Activated naive CD8-positive, alpha-beta T cell treated with anti-CD3 and anti-CD28 coated beads, Interleukin-2, amount 10 ng/mL, durations not matched to agents 7 days and 5 days (primary cell): ENCODE measurements at places on chromosomes 12 and 14. TPM values are rescaled to one million over a fixed set of nuclear protein-coding genes. Genes with fewer than 3 reads are reported as not detected.

The C14orf93 gene
- total RNA-seq, result 11.6 TPM

DNA sequence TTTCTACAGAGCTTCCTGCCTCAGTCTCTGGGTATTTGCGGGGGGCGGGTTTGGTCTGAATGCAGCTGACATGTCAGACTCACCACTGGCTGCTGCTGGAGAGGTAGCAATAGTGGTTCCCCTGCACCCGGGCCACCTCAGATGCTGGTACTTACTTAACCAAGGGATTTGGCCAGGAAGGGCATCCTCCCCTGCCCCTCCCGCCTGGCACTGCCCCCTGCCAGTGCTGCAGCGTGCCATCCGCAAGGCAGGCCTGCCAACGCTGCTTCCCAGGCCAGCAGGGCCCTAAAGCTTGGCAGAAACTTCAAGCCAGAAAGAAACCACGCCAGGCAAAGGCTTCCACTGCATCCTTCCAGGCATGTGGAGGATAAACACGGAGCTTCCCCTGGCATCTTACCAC, 22.1 kb downstream of the RAB35 start:
- no peak overlapping the region for H3K4me3 ChIP-seq
- DNase-seq, result no peak
- peaks cover 2% of the 10 kb centered on the region for H3K4me1 ChIP-seq
- no peaks in the 10 kb centered on the region for H3K27me3 ChIP-seq
- H3K27ac ChIP-seq, result no peak overlapping the region
- H3K36me3 ChIP-seq, result peaks cover 10% of the 10 kb centered on the region

GRCh38 chr14:65141523-65141922, 39.2 kb upstream of the MAX start:
- peaks cover 28% of the 10 kb centered on the region for H3K27me3 ChIP-seq
- no peaks in the 10 kb centered on the region for H3K36me3 ChIP-seq
- peaks cover 2% of the 10 kb centered on the region for H3K4me1 ChIP-seq
- no peak overlapping the region for H3K4me3 ChIP-seq
- no peak for DNase-seq

DNA sequence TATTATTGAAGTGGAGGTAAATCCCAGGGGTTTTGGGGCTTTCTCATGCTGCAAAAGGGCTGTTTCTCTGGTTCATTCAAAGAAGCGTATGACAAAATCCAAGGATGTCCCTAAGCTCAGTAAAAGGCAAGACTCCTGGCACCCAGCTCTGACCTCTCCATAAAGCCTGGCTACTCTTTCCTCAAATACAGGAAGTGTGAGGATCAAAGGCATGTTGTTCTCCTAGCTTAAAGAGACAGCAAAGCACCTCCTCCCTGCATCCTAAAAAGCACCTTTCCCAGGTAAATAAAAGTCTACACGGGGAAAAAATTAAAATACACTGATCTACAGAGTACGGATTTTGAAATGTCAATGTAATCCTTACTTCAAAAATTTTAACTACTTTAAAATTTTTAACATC, 118.6 kb downstream of the LMNTD1 start:
- no peak for DNase-seq
- no peak overlapping the region for H3K4me3 ChIP-seq
- peaks cover 8% of the 10 kb centered on the region for H3K4me1 ChIP-seq
- no peaks in the 10 kb centered on the region for H3K36me3 ChIP-seq
- H3K27ac ChIP-seq, result no peak overlapping the region

- H3K27ac ChIP-seq, result no peak overlapping the region
- peaks cover 55% of the 10 kb centered on the region for H3K4me1 ChIP-seq
- H3K27me3 ChIP-seq, result no peaks in the 10 kb centered on the region
- H3K36me3 ChIP-seq, result peaks cover 29% of the 10 kb centered on the region
These were observed 60.1 kb downstream of the CHST11 start for GRCh38 chr12:104516821-104517220.

The DIO3 gene
- not detected for total RNA-seq

DNA sequence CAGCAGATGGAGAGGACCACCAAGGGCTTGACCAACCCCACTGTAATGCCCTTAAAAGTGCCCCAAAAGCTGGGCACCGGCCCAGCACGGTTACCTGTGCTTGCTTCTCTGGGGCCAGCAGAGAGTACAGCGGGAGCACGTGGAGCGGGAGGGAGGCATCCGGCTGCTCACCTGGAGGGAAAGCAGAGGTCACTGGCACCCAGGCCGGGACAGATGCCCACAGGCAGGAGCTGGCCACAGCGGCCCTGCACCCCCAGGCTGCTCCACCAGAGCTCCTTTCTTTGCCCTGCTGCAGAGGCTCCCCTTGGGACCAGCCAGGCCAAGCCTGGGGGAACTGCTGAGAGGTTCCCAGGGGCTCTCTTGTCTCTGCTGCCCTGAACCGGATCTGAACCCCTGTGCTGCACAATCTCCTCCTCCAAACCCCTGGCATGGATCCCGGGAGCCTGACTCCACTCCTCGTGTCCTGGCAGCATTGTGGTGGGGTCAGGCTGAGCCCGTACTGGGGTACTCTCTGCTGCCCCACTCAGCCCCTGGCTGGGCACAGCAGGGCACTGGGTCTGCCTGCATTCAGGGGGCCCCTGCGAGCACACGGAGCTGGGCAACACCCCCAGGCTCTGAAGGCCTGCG, 24.0 kb downstream of the DHX37 start:
- no peak overlapping the region for H3K4me3 ChIP-seq
- H3K27me3 ChIP-seq, result no peaks in the 10 kb centered on the region
- no peaks in the 10 kb centered on the region for H3K4me1 ChIP-seq
- peaks cover 16% of the 10 kb centered on the region for H3K36me3 ChIP-seq
- H3K27ac ChIP-seq, result no peak overlapping the region

GRCh38 chr12:45518291-45519235, 210.9 kb upstream of the ARID2 start:
- H3K27me3 ChIP-seq, result no peaks in the 10 kb centered on the region
- peak overlapping the region; percentile 43 for H3K4me3 ChIP-seq
- H3K36me3 ChIP-seq, result peaks cover 9% of the 10 kb centered on the region
- DNase-seq, result peak; percentile 35
- H3K4me1 ChIP-seq, result peaks cover 11% of the 10 kb centered on the region
- H3K27ac ChIP-seq, result peak overlapping the region; percentile 86

DNA sequence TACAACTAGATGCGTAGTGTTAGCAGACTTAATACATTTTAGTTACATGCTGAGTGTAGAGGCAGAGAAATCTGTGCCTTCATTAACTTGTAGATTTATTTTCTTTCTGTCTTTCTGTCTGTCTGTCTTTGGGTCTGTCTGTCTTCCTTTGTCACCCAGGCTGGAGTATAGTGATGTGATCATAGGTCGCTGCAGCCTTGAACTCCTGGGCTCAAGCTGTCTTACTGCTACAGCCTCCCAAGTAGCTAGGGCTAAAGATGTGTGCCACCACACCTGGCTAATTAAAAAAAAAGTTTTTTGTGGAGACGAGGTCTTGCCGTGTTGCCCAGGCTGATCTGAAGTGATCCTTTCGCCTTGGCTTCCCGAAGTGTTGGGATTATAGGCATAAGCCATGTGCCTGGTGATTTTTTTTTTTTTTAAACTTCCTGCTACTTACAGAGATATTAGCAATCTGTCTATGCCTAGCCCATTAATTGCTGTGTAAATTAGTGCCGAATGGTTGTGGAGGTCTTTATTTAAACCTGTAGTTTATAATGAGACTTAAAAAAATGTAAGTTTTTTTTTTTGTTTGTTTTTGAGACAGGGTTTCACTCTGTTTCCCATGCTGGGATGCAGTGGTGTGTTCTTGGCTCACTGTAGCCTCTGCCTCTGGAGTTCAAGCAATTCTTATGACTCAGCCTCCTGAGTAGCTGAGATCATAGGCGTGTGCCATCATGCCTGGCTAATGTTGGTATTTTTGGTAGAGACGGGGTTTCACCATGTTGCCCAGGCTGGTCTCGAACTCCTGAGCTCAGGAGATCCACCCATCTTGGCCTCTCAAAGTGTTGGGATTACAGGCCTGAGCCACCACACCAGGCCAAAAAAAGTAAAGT, 22.8 kb downstream of the ERC1 start:
- no peak overlapping the region for H3K4me3 ChIP-seq
- no peak overlapping the region for H3K27ac ChIP-seq
- H3K4me1 ChIP-seq, result no peaks in the 10 kb centered on the region
- peaks cover 2% of the 10 kb centered on the region for H3K36me3 ChIP-seq
- DNase-seq, result no peak

- H3K27me3 ChIP-seq, result no peaks in the 10 kb centered on the region
- H3K4me1 ChIP-seq, result no peaks in the 10 kb centered on the region
- H3K36me3 ChIP-seq, result no peaks in the 10 kb centered on the region
- no peak overlapping the region for H3K27ac ChIP-seq
- no peak for DNase-seq
- H3K4me3 ChIP-seq, result no peak overlapping the region
These were observed 114.4 kb upstream of the TMEM233 start for GRCh38 chr12:119479121-119479561.

- no peak overlapping the region for H3K27ac ChIP-seq
- H3K4me1 ChIP-seq, result no peaks in the 10 kb centered on the region
- DNase-seq, result no peak
- H3K27me3 ChIP-seq, result no peaks in the 10 kb centered on the region
- no peak overlapping the region for H3K4me3 ChIP-seq
These were observed 85.5 kb downstream of the PLEKHG3 start for GRCh38 chr14:64789696-64790095.

The IL23A gene
- total RNA-seq, result 10.2 TPM

DNA sequence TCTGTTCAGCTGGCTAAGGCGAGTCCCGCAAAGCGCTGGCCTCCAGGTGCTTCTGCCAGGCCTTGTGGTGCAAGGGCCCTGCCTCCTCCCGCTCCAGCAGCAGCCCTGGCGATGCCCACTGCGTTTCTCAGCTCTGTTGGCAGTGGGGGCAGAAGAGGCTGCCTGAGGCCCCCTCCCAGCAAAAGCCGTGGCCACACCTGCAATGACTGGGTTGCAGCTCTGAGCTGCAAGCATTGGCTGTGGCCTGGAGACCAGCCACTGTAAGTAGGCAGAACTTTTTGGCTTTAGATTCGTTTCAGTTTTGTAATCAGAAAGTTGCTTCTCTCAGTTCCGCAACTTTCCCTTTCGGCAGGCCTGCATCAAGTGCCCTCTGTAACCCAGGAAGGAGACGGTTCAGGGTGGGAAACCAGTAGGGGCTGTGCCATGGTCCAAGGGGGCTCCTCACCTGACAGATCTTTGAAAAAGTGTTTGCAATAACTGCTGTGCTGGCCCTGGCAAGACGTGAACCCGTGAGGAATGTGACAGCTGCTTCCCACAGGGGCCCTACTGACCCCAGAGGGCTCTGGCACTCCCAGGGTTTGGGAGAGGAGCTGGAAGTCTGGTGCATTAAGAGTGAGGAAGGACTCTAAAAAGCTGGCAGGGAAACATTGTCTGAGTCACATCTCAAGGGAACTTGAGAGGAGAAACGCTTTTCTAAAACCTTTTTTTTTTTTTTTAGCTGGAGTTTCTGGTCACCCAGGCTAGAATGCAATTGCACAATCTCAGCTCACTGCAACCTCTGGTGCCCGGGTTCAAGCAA, 54.5 kb upstream of the MAX start:
- no peaks in the 10 kb centered on the region for H3K27me3 ChIP-seq
- H3K27ac ChIP-seq, result no peak overlapping the region
- peaks cover 2% of the 10 kb centered on the region for H3K36me3 ChIP-seq
- DNase-seq, result no peak
- H3K4me3 ChIP-seq, result no peak overlapping the region
- peaks cover 5% of the 10 kb centered on the region for H3K4me1 ChIP-seq

The TAS2R14 gene
- total RNA-seq, result 2.6 TPM

DNA sequence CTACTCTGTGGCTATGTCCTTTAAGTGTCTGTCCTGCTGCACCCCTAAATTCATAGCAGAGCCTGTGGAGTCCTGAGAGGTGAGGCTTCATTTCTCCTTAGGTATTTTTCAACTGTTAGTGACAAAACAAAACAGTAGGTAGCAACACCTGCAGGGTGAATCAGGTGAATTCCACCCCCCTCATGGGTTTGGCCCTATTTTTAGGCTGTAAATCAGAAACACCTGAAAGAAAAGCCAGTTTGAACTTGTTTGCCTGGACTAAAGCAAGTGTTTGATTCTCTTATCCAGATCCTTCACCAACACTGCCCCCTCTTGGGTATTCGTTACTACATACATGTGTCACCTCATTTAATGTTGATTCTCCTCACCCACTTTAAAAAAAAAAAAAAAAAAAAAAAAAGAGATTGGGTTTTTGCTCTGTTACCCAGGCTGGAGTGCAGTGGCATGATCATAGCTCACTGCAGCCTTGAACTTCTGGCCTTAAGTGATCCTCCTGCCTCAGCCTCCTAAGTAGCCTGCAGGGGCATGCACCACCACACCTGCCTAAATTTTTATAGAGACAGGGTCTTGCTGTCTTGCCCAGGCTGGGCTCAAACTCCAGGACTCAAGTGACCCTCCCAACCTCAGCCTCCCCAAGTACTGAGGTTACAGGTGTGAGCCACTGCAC, 10.3 kb downstream of the TBPL2 start:
- no peak for DNase-seq
- H3K4me1 ChIP-seq, result peaks cover 18% of the 10 kb centered on the region
- no peaks in the 10 kb centered on the region for H3K27me3 ChIP-seq
- no peak overlapping the region for H3K27ac ChIP-seq
- H3K4me3 ChIP-seq, result no peak overlapping the region

The GDF3 gene
- total RNA-seq, result not detected

DNA sequence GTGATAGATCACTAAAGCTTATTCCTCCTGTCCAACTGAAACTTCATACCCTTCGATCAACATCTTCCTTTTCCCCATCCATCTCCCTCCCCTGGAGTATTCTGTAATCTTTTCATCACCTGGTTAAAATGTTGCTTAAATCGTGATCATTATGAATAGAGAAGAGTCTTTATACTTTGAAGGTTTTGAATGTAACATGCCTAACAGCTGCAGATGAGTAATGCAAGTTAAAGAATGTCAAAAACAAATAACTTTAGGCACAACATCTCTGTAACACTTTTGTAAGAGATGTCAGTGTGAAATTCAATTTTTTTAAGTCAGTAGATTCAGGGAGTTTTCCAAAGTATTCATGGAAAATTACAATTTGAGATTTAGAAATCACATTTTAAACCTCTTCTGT, 25.0 kb downstream of the RXYLT1 start:
- H3K4me3 ChIP-seq, result no peak overlapping the region
- no peaks in the 10 kb centered on the region for H3K4me1 ChIP-seq
- no peak for DNase-seq
- H3K27me3 ChIP-seq, result no peaks in the 10 kb centered on the region
- no peak overlapping the region for H3K27ac ChIP-seq

The RABGGTA gene
- total RNA-seq, result 48.8 TPM

GRCh38 chr12:117361905-117362304, 479 bp upstream of the NOS1 start:
- no peaks in the 10 kb centered on the region for H3K36me3 ChIP-seq
- H3K27ac ChIP-seq, result no peak overlapping the region
- no peak for DNase-seq
- no peak overlapping the region for H3K4me3 ChIP-seq
- H3K27me3 ChIP-seq, result peaks cover 58% of the 10 kb centered on the region

The PLEKHA5 gene
- total RNA-seq, result 4.4 TPM

- H3K4me3 ChIP-seq, result peak within 1 kb of the TSS; percentile 96
- peaks cover 24% of the 10 kb centered on the region for H3K36me3 ChIP-seq
- peak; percentile 96 for DNase-seq
- H3K4me1 ChIP-seq, result peaks cover 15% of the 10 kb centered on the region
These were observed at the start of gene ACADS for GRCh38 chr12:120725659-120726509. TSS of gene ACADS (plus strand) at chr12:120725826. CDS start at chr12:120725886, 60 bp downstream.
